ENCODE measurements at places on chromosomes 12 and 14. TPM values are rescaled to one million over a fixed set of nuclear protein-coding genes. Genes with fewer than 3 reads are reported as not detected.

- peak overlapping the region; percentile 97 for H3K27ac ChIP-seq
- H3K27me3 ChIP-seq: no peaks in the 10 kb centered on the region
- H3K4me3 ChIP-seq: peak overlapping the region; percentile 65
- peaks cover 64% of the 10 kb centered on the region for H3K4me1 ChIP-seq
Measured at GRCh38 chr12:27333403-27334009, 870 bp downstream of the BMAL2 start.

DNA sequence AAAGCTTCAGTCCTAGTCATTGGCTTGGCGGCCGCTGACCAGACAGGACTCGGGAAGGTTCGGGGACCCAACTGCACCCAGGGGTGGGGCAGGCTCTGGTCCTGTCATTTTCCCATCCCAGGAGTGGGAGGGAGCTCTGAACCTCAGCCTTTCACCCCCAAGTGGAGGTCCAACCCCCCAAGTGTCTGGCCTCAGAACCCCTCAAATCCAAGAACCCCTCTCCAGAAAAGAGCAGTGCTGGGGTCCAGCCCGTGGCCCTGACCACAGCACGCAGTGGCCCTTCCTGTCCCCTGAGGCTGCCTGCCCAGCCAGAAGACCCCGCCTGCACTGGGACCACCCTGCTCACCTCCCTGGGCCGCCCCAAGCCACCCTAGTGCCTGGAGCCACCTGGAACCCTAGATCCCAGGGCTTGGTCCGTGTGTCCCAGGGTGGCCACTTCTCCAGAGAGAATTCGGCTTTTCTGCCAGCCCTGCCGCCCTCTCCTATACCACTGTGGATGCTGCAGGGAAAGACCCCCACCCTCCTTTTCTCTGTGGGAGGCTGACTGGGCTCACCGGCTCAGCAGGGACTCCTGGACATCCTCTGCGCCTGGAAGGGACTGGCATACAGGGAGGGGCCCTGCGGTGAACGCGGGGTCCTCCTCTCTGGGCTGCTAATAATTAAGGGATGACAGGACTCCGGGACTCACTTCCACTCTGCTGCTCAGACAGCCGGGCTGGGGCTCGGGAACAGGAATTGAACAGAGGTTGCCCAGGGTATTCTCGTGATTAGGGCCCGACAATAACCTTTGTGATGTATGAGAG, 326.9 kb upstream of the SFSWAP start:
- no peaks in the 10 kb centered on the region for H3K36me3 ChIP-seq
- H3K27ac ChIP-seq: no peak overlapping the region
- no peaks in the 10 kb centered on the region for H3K27me3 ChIP-seq
- H3K4me3 ChIP-seq: no peak overlapping the region

DNA sequence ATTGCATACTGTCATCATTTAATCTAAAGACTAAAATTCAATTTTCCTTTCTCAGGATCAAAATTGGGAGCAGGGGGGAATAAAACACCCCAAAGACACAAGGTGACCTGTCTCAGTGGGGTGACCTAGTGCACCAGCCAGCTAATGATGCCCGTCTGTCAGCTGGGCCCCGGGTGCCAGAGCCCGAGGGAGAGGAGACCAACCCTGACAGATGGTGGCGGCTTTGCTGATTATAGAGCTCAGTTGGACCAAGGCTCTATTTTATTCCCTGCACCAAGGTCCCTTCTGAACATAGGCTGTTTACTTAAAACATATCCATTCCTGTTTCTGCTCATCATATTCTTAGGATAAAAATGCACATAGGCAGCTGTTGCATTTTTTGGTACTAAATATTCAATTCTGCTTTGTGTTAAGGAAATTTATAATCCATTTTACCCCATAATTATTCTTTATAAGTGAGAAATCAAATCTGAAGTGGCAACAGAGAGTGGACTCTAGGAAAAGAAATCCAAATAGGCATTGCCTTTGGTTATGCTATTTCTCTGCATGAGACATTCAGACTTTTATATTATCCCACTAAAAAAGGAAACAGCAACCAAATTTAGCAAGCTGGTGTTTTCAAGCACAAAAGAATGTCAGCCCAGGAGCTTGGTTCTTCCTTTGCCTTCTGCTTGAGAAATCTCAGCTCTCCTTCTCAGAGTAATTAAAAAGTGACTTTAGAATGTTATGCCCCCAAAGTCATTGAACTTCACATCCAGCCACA, 96.8 kb upstream of the IFNG-AS1 start:
- DNase-seq: no peak
- no peak overlapping the region for H3K27ac ChIP-seq
- no peaks in the 10 kb centered on the region for H3K36me3 ChIP-seq
- no peaks in the 10 kb centered on the region for H3K4me1 ChIP-seq
- no peaks in the 10 kb centered on the region for H3K27me3 ChIP-seq
- no peak overlapping the region for H3K4me3 ChIP-seq

ZNF605 gene
- 11.4 TPM for polyA plus RNA-seq

DNA sequence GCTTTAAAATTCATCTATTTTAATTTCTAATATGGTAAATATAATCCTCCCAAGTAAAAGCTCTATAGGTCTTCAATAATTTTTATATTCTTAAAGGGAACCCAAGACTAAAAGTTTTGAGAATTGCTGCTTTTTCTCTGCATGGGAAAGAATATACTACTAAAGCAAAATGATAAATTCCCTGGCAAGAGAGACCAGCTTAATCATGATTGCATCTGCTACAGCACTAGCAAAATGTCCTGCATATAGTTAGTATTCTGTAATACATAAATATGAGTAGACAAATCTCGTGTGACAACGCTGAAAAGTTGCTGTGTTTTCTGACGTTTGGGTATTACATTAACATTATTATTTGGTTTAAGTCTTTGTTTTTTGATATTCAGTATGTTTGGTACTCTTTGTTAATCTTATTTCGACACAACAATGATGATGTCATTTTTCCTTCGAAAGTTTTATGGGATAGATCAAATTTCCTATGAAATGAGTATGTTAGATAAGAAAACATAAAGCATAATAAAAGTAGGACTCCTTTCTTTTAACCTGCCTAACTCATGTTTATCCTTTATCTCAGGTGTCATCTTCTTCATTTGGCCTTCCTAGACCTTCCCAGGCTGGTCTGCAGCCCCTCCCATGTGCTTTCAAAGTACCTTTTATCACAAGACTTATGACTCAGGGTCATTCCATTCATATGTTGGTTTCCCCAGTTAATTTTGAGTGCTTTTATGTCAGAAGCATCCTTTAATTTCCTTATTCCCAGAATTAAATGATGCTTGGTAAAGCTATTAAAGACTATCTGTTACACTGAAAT, 321.9 kb downstream of the RAD51B start:
- no peaks in the 10 kb centered on the region for H3K27me3 ChIP-seq
- no peak for DNase-seq
- peak overlapping the region; percentile 87 for H3K27ac ChIP-seq
- no peaks in the 10 kb centered on the region for H3K36me3 ChIP-seq
- no peak overlapping the region for H3K4me3 ChIP-seq

DNA sequence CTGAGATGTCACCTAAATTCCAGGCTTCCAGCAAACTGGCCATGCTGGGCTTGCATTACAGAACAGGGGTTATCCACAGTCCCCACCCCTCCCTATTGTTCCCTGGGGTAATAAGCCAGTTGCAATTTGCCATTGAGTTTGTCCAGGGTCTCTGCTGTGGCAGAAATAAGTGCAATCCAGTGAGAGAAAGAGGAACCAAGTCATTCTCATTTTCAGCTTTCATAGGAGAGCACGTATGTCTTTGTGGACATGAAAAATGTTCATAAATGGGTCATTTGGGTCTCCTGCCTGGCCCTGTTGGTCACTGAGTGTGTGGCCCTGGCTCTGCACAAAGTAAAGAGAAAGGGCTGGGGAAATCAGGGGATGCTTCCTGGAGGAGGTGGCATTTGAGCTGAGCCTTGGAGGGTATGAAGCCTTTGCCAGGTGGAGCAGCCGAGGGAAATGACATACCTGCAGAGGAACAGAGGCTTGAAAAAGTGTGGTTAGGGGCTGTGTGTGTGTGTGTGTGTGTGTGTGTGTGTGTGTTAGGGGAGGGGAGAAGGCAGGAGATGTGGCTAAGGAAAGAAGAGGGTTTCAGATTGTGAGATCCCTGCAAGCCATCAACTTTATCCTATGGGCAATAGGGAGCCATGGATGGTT, 29.3 kb downstream of the CMKLR1 start:
- peaks cover 8% of the 10 kb centered on the region for H3K4me1 ChIP-seq
- H3K36me3 ChIP-seq: no peaks in the 10 kb centered on the region

- no peak for DNase-seq
- H3K36me3 ChIP-seq: no peaks in the 10 kb centered on the region
- no peak overlapping the region for H3K27ac ChIP-seq
- no peaks in the 10 kb centered on the region for H3K4me1 ChIP-seq
- no peaks in the 10 kb centered on the region for H3K27me3 ChIP-seq
- H3K4me3 ChIP-seq: no peak overlapping the region
Measured at GRCh38 chr14:56703947-56704346, 106.3 kb downstream of the OTX2 start.

GRCh38 chr12:107318806-107319532, 225.6 kb upstream of the CRY1 start:
- peak overlapping the region; percentile 40 for H3K27ac ChIP-seq
- peak overlapping the region; percentile 84 for H3K4me3 ChIP-seq
- no peak for DNase-seq
- H3K36me3 ChIP-seq: no peaks in the 10 kb centered on the region

- no peaks in the 10 kb centered on the region for H3K36me3 ChIP-seq
- no peaks in the 10 kb centered on the region for H3K4me1 ChIP-seq
- H3K27ac ChIP-seq: no peak overlapping the region
- DNase-seq: no peak
- no peak overlapping the region for H3K4me3 ChIP-seq
Measured at GRCh38 chr14:43247877-43248276, 1259.2 kb downstream of the FSCB start.

GRCh38 chr12:15346488-15346887, 24.2 kb downstream of the PTPRO start:
- no peak overlapping the region for H3K27ac ChIP-seq
- no peaks in the 10 kb centered on the region for H3K36me3 ChIP-seq
- no peak for DNase-seq
- H3K27me3 ChIP-seq: no peaks in the 10 kb centered on the region
- H3K4me1 ChIP-seq: no peaks in the 10 kb centered on the region
- no peak overlapping the region for H3K4me3 ChIP-seq

DNA sequence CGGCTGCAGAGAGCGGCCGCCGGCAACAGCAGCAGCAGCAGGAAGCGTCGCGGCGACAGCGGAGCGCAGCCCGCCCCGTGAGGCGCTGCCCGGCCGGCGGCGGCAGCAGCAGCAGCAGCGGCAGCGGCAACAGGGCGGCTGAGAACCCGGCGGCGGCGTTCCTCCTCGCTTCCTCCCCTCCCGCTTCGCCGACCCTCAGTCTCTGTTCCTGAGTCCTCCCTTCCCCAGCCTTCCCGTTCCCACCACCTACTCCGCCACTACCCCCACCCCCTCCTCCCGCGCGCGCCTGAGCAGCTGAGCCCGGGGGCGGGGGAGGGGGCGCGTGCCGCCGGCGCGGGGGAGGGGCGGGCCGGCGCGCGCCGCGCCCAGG, 310 bp downstream of the BICDL1 start:
- peaks cover 11% of the 10 kb centered on the region for H3K4me1 ChIP-seq
- H3K36me3 ChIP-seq: no peaks in the 10 kb centered on the region

GRCh38 chr12:81949841-81950308, 190.7 kb upstream of the PPFIA2 start:
- no peaks in the 10 kb centered on the region for H3K36me3 ChIP-seq
- no peaks in the 10 kb centered on the region for H3K27me3 ChIP-seq
- H3K4me1 ChIP-seq: peaks cover 7% of the 10 kb centered on the region
- DNase-seq: no peak
